ENCODE measurements at places on chromosomes 3 and 15. TPM values are rescaled to one million over a fixed set of nuclear protein-coding genes. Genes with fewer than 3 reads are reported as not detected.

Gene GP9
- not detected for total RNA-seq

Gene KNG1
- total RNA-seq: not detected

DNA sequence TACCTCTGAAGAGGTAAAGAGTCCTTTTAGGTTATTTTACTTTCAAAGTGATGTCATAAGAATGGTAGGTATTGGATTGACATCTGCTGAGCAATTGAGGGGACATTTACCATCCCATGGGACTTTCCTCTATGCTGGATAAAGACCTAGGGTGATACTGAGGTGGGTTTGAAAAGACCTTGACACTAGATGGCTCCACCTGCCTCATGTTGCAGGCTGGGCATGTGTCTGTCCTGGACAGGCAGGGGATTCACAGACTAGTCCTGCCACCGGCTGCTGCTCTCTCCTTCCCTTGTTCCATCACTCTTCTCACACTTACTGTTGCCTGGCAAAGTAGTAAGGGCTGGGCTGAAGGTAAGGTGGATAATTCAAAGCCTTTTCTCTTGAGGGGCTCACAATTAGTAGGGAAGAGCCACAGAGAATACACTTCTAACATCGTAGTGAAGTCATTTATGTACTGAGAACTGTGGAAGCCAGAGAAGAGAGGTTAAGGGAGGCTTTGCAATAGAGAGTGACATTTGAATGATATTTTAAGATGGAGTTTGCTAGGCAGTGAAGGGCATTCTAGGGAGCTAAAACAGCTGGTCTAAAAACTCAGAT, 27.7 kb downstream of the TRAK1 start:
- DNase-seq: no peak

- DNase-seq: no peak
Measured at GRCh38 chr3:125186800-125187598, 25.5 kb downstream of the SLC12A8 start.

DNA sequence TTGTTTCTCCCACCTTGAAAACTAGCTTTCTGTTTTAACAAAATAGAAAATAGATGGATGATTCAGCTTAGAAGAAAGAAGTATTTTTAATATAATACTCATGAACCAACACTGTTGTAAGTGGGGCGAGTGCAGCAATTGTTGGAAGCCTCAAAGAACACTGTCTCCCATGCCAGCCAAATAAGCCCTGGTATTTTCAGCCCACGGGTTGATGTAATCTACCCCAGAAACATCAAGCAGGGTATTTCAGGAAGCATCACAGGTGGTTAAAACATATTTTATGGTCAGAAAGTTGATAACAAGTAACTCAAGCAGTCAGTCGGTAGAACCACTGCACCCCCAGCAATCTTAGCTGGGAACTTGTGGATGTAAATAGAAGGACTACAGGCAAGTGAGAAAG, 115.9 kb downstream of the SV2B start:
- no peak for DNase-seq
